ENCODE measurements at places on chromosomes 12 and 14.
A peak's percentile ranks its signal among the peaks of the same experiment; 100 is the strongest.

GRCh38 chr14:93003945-93004698 lies 81.2 kb downstream of the CHGA start:
- DNase-seq: no peak

- peak; percentile 71 for DNase-seq
These were observed 5.8 kb upstream of the SLC48A1 start for GRCh38 chr12:47767216-47767724.

GRCh38 chr14:102231476-102232347 lies 73.3 kb downstream of the MOK start:
- no peak for DNase-seq

- no peak for DNase-seq
These were observed 122.1 kb downstream of the TTLL5 start for GRCh38 chr14:75783184-75783583.

GRCh38 chr12:31732926-31733548 lies 4.2 kb upstream of the AMN1 start:
- peak; percentile 23 for DNase-seq

GRCh38 chr14:53127151-53127550 lies 26.0 kb downstream of the DDHD1 start:
- DNase-seq: no peak
